ENCODE measurements at places on chromosomes 4 and X.
A peak's percentile ranks its signal among the peaks of the same experiment; 100 is the strongest.

- DNase-seq, result no peak
Measured at GRCh38 chr4:22391551-22391950, 124.3 kb downstream of the ADGRA3 start.

- no peak for DNase-seq
Measured at GRCh38 chr4:97216046-97216445, 927.2 kb downstream of the STPG2 start.

DNA sequence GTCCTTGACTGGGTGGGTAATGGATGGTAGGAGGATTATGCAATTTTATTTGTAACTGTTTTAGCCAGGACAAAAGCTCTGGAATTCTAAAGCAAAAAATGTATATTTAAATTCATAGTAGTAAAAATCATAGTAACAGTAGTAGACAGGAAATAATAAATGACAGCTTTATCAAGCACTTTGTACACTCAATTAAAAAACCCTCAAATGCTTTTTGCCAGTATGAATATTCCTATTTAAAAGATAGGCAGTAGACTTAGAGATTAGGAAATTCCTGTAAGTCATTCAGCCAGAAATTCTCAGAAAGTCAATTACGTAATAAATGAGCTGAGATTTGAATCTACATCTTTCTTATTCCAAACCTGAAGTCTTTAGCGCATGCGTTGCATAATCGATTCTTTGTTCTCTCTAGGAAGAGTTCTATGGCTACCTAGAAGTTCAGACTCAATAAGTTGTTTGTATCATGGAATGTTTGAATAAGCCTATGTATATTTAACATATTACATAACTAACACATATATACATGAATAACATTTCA lies 2.5 kb downstream of the AADAT start:
- no peak for DNase-seq

- DNase-seq, result no peak
Measured at GRCh38 chrX:77691916-77692315, 94.1 kb downstream of the ATRX start.

DNA sequence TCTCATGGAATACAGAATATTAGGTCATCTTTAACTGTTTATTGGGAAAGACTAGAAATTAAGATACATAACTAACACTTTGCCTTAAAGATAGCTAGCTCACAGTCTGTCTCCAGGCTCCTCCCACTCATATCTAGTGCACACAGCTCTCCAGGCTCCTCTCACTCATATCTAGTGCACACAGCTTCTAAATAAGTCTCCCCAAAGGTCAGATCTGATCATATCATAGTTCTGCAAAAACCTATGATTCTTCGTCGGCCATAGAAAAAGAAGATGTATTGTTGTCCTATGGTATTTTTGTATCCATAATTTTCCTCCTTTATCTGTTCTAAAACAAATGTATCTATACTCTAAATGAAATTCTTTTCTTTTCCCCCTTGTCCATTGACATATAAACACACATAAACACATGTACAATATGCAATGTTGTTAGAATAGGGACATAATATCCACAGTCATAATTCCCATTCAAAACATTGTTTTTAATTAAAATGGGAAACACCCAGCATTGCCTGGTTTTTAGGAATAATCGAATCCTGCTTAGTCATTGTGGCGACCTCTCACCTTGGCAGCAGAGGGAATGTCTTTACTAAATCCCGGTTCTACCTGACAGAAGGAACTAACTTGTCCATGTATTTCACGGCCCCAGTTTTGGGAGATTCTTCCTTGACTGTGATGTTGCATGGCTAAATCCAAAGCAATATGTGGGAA lies 1282.0 kb downstream of the PCDH7 start:
- no peak for DNase-seq

DNA sequence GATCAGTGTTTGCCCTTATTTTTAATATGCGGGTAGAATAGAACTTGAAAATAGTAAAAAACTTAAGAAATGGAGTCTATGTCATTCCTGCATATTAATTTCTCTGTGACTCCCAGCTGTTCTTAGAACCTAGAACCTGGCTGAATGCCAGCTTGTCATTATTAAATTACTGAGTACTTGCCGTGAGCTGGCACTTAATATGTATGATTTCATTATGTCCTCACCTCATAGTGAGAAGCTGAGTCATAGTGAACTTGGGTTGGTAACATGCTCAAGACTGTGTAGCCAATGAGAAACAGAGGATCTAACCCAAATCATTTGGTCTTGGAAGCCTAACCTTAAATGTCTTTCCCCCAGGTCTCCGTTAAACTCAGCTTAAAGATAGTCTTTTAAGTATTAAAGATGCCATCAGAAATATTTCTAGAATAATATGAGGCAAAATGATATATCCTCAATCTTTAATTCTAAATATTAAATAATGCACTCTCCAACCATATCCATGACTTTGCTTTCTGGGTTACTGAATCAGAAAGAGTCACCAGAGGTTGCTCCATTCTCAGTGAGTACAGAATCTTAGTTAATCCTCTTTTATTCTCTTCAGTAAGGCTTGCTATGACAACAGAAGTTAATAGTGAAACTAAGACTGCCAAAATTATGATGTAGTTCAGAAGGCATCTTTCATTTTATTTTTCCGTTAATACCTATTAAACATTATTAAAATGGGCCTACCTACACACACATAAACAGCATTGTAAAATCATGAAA lies 58.6 kb upstream of the TLL1 start:
- DNase-seq, result no peak

- DNase-seq, result no peak
Measured at GRCh38 chr4:68960294-68961163, 8.9 kb upstream of the UGT2A3 start.

- no peak for DNase-seq
Measured at GRCh38 chr4:78645853-78646757, 94.5 kb downstream of the ANXA3 start.

DNA sequence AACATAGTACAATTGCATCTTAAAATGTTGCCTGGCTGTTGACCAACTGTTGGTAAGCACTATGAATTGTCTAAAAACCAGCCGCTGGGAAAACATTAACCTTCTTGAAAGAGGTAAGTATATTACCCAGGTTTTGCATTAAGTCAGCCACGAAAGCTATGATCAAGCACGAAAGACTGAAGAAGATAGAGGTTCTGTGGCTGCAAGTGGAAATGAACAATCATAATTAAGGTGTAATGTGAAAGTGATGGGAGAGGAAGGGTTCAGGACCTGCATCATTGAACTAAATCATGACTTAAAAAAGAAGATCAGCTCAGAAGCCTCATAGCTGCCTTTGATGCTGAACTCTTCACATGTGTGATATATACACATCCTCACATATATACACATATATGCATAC lies 341.0 kb downstream of the NR3C2 start:
- no peak for DNase-seq

DNA sequence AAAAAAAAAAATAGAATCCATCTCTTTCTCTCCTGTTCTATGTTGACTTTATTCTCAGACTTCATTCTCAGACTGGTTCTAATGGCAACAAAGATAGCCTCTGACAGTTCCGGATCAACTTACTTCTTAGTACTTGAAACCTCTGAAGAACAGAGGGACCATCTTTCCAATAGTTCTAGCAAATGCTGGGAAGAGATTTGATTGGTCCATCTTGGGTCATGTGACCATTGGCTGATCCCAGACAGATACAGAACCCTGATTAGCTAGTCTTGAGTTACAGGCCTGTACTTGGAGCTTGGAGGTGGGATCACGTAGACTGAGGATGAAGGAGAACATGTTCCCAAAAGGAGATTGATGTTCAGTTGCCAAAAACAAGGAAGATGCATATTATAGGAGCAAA lies 66.9 kb upstream of the STIM2 start:
- no peak for DNase-seq

GRCh38 chr4:183448436-183448835 lies 4.0 kb downstream of the CDKN2AIP start:
- no peak for DNase-seq

DNA sequence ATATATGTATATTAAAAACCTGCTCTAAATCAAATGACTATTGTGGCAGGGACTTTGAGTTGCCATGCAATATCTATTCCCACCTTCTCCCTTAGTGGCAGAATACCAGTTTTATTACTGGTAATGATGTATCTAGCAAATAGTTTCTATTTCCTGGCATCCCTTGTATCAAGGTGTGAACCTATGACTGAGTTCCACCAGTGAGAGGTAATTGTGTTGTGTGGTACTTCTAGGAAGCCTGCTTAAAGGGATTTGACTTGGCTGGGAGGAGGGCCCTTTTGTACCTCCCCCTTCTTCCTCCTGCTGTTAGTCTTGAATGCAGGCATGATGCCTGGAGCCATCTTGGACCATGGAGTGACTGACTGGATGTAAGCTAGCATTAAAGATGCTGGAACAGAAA lies 65.4 kb upstream of the DYNLT3 start:
- no peak for DNase-seq

GRCh38 chr4:35229021-35229420 lies 1015.3 kb downstream of the ARAP2 start:
- no peak for DNase-seq

DNA sequence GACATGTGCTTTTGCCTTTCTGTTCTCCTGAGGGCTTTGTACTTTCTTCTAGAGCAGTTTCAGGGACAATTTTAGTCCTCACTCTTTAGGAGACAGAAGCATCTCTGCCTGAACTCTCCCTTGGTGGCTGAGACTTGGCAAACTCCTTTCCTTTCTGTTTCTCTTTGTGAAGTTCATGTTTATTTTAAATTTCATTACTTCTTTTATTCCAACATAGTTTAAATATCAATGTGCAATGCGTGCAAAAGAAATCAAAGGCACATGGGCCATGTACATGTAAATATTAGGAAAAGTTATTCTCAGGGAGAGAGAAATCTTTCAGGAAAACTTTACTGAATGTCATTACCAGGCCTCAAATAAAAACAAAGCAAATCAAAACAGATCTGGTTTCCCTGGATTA lies 177.6 kb downstream of the RNF150 start:
- DNase-seq, result no peak

- DNase-seq, result no peak
Measured at GRCh38 chrX:40157228-40158035, 59.7 kb upstream of the BCOR start.

- DNase-seq, result peak; percentile 87
Measured at GRCh38 chr4:56505269-56506130, at the start of gene ARL9. Gene ARL9, plus strand, starts transcription at chr4:56505791. Its CDS starts 72 bp downstream, at chr4:56505863.

GRCh38 chrX:21225643-21226042 lies 148.6 kb upstream of the CNKSR2 start:
- no peak for DNase-seq

GRCh38 chrX:123905332-123905731 lies 45.5 kb downstream of the XIAP start:
- DNase-seq, result no peak

DNA sequence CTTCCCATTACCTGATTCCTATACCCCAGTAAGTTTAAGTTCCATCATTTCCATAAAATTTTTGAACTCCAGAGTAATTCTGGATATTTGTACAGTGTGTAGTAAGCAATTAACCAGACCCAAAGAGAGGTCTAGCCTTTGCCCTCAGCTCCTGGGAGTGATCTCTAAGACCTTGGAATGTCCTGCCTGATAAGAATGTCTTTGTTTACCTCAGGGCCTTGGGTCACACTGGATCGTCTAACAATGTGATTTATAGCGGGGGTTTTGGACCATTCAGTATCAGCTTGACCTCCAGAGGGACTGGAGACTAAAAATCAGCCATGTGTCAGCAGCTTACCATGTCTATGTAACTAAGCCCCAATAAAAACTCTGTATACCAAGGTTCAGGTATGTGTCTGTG lies 330.9 kb upstream of the PPP1R2C start:
- DNase-seq, result no peak

DNA sequence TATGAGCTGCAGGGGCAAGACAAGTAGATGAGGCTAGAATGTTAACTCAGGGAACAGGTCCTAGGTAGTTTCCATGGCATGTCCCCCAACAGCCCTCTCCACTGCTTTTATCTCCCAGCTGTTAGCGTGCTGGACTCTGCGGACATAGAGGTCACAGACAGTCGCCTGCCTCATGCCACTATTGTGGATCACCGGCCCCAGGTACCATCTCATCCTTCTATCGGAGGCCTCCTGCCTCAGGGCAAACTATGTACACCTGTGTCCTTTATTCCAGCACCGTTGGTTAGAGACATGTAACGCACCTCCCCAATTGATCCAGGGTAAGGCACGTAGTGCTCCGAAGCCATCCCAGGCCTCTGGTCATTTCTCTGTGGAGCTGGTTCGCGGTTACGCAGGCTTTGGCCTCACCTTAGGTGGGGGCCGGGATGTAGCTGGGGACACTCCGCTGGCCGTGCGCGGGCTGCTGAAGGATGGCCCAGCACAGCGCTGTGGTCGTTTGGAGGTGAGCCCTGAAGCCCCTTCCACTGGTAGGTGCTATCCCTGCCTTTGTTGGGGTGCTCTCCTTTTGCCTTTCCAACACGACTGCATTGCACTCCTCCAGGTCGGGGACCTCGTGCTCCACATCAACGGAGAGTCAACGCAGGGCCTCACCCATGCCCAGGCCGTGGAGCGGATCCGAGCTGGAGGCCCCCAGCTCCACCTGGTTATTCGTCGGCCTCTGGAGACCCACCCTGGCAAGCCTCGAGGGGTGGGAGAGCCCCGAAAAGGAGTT lies 2.2 kb downstream of the MAGIX start:
- no peak for DNase-seq

- DNase-seq, result peak; percentile 65
Measured at GRCh38 chr4:121199742-121200561, 35.8 kb upstream of the TNIP3 start.

DNA sequence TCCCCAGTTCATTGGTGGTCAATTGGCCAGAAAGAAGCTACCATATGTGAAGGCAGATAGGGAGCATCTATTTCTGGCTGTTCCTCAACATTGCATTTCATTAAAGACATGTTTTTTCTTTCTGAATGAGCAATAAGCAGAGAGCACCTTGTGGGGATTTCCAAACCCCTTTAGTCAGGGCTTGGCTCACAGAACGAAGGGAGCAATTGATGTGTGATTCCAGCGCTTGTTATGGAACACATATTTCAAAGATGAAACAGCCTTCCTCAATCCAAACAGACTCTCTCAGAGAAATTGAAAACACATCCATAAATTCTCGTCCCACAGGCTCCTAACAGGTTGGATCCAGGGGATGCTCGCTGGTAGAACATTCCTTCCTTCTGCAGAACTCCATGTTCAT lies 84.1 kb downstream of the CLCN4 start:
- DNase-seq, result no peak

All from activated CD4-positive, alpha-beta T cell treated with anti-CD3 and anti-CD28 coated beads, Interleukin-2, amount 10 ng/mL, durations not matched to agents 24 days and 14 days (primary cell).